Muscle of leg (tissue), 16 donors: ENCODE measurements at places on chromosomes 1 and 21. TPM values are rescaled to one million over a fixed set of nuclear protein-coding genes. Genes with fewer than 3 reads are reported as not detected.

The NECAP2 gene
- 43.9 TPM for total RNA-seq

The MYOG gene
- 480 TPM for total RNA-seq

The SH2D5 gene
- 0.13 TPM for total RNA-seq

The SH3D21 gene
- total RNA-seq, result 2.3 TPM

The S100A7 gene
- total RNA-seq, result not detected

The GPR157 gene
- total RNA-seq, result 1.3 TPM

The OR10J5 gene
- not detected for total RNA-seq

- H3K4me3 ChIP-seq, result no peak overlapping the region
- no peaks in the 10 kb centered on the region for H3K27me3 ChIP-seq
- no peak for DNase-seq
- no peaks in the 10 kb centered on the region for H3K4me1 ChIP-seq
- no peaks in the 10 kb centered on the region for H3K36me3 ChIP-seq
- H3K27ac ChIP-seq, result no peak overlapping the region
Observed at GRCh38 chr1:65668368-65668767, 124.3 kb upstream of the PDE4B start.

DNA sequence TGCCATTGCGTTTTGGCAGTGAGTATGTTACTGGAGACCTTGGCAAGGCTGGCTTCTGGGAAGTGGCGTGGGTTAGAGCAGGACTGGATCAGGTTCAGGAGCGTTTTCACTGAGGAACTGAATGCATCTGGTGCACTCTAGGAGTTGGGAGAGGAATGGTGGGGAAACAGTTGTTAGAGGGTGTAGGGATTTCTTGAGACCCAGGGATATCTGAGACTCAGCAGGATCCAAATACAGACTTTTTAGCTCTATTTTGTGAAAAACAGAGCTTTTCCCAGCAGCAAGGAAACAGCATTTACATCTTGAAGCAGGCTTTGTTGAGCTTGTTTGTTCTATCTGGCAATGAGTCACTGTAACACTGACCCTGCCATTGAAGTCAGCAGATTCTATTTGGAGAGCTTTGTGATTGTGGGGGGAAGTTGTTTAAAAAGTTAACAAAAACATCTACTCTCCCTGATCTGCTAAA, 56.9 kb upstream of the NRIP1 start:
- H3K36me3 ChIP-seq, result no peaks in the 10 kb centered on the region
- H3K27me3 ChIP-seq, result no peaks in the 10 kb centered on the region
- peaks cover 11% of the 10 kb centered on the region for H3K4me1 ChIP-seq
- peak; percentile 72 for DNase-seq
- H3K27ac ChIP-seq, result peak overlapping the region; percentile 86

- peaks cover 12% of the 10 kb centered on the region for H3K4me1 ChIP-seq
- peaks cover 2% of the 10 kb centered on the region for H3K27me3 ChIP-seq
- no peaks in the 10 kb centered on the region for H3K36me3 ChIP-seq
- DNase-seq, result no peak
Observed at GRCh38 chr1:40945491-40945973, 34.0 kb upstream of the CTPS1 start.

- no peak for DNase-seq
- H3K36me3 ChIP-seq, result no peaks in the 10 kb centered on the region
- H3K27ac ChIP-seq, result no peak overlapping the region
Observed at GRCh38 chr1:190688096-190688495, 210.4 kb upstream of the BRINP3 start.

GRCh38 chr1:5991381-5992025, 722 bp downstream of the NPHP4 start:
- H3K27ac ChIP-seq, result no peak overlapping the region
- H3K4me1 ChIP-seq, result peaks cover 17% of the 10 kb centered on the region
- no peaks in the 10 kb centered on the region for H3K36me3 ChIP-seq

- H3K36me3 ChIP-seq, result no peaks in the 10 kb centered on the region
- no peak overlapping the region for H3K27ac ChIP-seq
- no peak for DNase-seq
- H3K4me1 ChIP-seq, result no peaks in the 10 kb centered on the region
- H3K27me3 ChIP-seq, result no peaks in the 10 kb centered on the region
Observed at GRCh38 chr1:214563881-214564280, 12.5 kb upstream of the PTPN14 start.
